CD4-positive, alpha-beta T cell treated with Interferon gamma for 1 hour (primary cell): ENCODE measurements at places on chromosomes 2 and 18.

GRCh38 chr18:31721601-31722000, 37.2 kb upstream of the B4GALT6 start:
- no peak for DNase-seq

- peak; percentile 40 for DNase-seq
Measured at GRCh38 chr2:191030521-191031154, 16.7 kb upstream of the STAT1 start.

DNA sequence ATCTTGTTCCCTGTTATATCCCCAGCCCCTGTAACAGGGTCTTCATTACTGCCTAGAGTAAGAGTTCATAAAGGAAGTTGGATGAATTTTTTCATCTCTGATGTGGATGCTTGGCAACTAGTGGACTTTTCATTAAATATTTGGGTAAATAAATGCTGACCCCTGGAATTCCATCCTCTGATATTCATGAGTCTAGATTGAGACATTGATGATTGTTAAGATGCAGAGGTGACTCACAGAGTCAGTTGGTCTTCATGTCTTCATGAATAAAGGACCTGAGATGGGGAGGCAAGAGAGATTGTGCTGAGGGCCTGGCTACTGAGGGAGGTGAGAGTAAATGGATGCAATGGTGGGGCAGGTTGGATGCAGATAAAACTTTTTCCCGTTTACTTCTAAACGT, 132.7 kb upstream of the NT5C1B start:
- DNase-seq: no peak

DNA sequence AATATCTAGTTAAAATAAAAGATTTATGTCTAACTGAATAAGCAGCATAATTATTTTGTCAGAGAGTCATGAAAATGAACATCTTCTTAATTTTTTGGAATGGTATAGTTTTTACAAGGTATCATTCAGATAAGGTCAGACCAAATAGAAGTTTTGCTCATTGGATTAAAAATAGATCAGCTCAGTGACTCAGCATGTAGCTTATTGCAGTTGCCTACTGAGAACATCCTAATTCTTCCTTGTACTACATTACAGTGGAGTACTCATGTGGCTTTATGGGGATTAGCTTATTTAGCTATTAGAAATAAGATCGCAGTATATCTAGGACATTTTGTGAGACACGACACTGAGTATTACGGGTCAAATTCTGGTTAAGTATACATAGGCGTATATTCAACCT, 38.2 kb upstream of the PPM1B start:
- DNase-seq: no peak

DNA sequence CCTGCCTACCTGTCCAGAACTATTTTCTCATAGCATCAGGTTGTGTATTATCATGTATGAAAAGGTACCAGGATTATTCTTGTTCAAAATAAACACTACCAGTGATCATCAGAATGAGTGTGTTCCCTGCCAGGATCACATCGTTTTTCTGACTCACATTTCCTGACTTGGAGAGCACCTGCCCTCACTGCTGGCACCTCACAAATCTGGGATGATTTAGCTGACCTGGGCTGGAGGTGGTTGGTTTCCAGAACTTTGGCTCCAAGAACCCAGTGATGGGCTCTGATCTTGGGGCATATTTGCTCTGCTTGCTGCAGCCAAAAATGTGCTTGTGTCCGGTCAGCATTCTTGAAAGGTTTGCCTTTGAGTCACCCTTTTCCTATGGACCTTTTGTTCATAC, 836.3 kb upstream of the ACVR2A start:
- no peak for DNase-seq

- DNase-seq: no peak
Measured at GRCh38 chr2:235007664-235008457, 56.0 kb downstream of the SH3BP4 start.

- DNase-seq: no peak
Measured at GRCh38 chr2:70630761-70631160, 77.1 kb upstream of the TGFA start.

- no peak for DNase-seq
Measured at GRCh38 chr18:3547891-3548615, 98.1 kb downstream of the TGIF1 start.

DNA sequence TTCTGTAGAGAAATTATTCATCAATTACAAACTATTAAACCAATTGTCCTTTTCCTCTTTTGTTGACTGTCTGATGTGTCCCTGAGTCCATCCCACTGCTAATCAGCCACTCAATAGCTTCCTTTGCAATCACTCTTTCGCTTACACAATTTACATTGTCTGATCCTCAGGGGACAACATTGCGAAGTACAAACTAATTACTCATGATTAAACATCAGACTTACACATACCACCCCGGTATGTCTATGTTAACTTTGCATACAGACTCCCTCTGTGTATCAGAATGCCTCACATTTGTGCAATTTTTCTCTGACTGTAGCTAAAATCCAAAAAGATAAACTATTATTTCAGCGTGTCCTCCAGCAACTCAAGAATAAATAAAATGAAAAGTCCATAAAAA, 264.4 kb upstream of the REV1 start:
- no peak for DNase-seq

DNA sequence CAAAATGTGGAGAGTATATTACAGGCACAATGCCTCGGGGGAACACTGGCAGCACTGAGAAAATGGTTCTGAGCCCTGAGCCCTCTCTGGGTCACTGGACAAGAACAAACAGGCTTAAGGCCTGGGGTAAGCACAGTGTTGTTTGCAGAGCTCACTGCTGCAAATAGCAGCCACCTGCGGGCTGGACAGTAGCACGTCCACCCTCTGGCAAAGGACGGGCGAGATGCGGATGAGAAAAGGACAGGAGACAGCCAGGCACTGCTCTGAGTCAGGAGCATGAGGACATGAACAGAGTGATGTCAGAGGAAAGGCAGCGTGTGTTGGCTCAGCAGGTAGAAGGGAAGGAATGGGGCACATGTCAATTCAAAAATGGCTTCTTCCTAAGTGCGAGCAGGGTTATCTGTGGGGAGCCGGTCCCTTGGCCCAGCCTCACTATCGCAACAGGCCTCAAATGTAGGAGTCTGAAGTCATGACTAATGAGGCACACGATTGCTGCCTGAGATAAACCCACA, 25.9 kb upstream of the NEB start:
- no peak for DNase-seq

DNA sequence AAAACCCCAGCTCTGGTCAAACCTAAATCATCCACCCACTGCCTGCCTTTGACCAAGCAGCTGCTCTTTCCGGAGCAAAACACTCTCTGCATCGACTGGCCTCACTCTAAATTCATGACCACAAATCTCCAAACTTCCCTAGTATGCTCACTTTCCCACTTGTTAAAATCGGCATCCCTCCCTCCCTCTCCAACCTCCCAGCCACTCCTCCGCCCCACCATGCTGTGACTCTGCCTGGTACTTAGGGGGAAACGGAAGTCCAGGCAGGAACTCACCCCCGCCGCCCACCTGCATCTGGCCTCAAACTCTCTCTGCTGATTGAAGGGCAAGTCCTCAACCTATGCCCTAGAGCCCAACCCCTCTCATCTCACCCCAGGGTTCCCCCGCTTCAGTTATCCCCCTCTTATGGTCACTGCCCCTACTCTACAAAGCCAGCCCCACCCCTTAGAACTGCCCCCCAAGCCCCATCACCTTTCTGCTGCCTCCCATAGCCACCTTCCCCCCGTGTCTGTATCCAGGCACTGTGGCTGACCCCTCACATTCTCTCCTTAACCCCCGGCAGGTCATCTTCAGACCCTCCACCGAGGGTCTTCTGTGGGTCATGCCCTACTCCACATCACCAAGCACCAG, 3.8 kb upstream of the ADRA2B start:
- DNase-seq: peak; percentile 2

GRCh38 chr2:231968820-231969219, 7.3 kb downstream of the DIS3L2 start:
- no peak for DNase-seq

DNA sequence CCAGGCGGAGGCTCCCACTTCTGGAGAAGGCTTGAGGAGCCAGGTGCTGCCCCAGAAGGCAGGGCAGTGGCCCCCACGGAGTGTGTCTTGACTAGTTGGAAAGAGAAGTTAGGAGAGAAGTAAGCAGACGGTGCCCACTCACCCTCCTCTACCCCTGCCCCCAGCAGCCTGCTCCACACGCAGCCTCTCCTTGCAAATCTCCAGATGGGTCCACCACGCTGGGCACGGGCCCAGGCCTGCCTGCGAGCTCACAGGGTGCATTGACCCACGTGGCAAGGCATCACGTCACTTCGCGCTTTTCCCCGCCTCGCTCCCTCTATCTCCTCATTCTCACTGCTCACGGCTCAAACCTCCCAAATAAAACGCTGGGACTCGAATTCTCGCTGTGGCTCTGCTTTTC, 71.8 kb upstream of the RAB12 start:
- DNase-seq: no peak

GRCh38 chr18:63823516-63824219, 48.5 kb downstream of the SERPINB7 start:
- peak; percentile 8 for DNase-seq

DNA sequence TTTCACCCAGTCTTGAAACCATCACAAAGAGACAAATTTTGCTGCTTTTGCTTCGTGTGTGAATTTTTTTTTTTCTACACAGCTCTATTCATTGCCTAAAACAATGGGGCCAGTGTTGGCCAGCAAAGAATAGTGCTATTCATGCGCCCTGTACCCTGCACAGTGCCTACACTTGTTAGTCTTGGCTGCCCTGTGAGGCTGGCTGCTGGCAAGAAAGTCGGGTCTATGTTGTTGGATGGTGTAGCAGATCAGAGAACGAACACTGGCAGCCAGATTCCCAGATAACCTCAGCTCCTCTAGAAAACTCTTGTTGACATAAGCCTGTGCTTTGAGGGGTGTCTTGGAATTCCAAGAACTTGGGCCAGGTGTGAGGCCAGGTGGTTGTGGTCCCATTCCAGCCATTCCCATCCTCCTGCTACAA, 455.7 kb upstream of the TCF4 start:
- no peak for DNase-seq

DNA sequence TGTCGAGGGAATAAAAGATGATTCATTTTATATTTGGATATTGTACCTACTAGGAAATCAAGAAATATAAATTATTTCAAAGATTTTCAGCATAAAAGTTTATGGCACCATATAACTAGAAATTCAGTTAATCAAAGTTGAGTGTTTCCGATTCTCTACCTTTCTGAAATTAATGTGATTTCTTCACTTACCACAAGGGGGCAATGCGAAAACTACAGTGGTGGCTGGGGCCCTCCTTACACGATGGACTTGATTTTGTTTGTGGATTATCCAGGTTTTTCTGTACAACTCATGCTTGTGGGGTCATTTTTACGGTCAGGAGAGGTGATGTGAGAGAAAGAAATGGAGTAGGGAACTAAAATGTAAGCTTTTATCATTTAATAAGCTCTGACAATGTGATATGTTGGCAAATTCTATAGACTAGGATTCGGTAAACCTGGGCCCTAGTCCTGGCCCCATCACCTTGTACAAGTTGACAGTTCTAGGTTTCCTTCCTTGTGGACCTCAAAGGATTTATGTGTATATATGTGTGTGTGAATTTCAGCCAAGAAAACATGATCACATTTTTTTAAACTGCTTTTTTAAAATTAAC, 47.6 kb downstream of the G6PC2 start:
- DNase-seq: no peak

- DNase-seq: no peak
Measured at GRCh38 chr2:54723996-54724559, 616 bp downstream of the EML6 start.

GRCh38 chr2:237171881-237172280, 86.2 kb downstream of the COPS8 start:
- no peak for DNase-seq

- no peak for DNase-seq
Measured at GRCh38 chr2:9946076-9946475, 5.4 kb upstream of the GRHL1 start.

GRCh38 chr2:40204268-40204667, 247.6 kb downstream of the SLC8A1 start:
- DNase-seq: no peak

GRCh38 chr2:231807020-231807419, 20.8 kb downstream of the COPS7B start:
- DNase-seq: no peak

- no peak for DNase-seq
Measured at GRCh38 chr2:216645636-216645950, 12.4 kb downstream of the IGFBP2 start.

DNA sequence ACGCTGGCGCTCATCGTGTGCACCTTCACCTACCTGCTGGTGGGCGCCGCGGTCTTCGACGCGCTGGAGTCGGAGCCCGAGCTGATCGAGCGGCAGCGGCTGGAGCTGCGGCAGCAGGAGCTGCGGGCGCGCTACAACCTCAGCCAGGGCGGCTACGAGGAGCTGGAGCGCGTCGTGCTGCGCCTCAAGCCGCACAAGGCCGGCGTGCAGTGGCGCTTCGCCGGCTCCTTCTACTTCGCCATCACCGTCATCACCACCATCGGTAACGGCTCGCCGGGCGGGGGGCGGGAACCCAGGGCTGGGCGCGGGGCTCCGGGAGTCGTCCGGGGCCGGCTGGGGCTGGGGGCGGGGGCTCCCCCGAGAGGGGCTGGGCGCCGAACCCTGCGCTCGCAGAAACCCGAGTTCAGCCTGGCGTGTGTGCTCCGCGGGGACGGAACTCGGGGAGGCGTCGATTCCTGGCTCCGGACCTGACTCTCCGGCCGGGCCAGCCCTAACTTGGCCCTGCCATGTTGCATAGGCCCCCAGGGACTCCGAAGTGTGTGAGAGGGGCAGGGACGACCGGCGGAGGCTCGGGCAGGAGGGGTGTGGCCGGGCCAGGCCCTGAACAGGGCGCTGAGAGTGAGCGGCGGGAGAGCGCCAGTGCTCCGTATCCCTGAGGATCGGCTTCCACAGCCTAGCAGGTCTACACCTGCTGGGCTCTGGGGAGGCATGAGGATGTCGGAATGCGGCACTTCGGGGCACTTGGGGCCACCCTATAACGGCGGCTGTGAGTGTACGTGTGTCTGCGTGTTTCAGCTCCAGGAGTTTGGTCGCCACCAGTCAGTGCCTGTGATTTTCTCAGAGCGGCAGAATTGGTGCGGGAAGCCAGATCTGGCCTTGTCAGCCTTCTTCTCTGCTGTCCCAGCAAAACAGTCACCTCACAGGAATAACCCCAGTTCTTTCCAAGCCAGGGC, 651 bp downstream of the KCNK3 start:
- DNase-seq: no peak

GRCh38 chr2:47656715-47657600, 126.0 kb upstream of the MSH6 start:
- DNase-seq: no peak

- DNase-seq: no peak
Measured at GRCh38 chr18:23570912-23571504, 15.3 kb downstream of the NPC1 start.

DNA sequence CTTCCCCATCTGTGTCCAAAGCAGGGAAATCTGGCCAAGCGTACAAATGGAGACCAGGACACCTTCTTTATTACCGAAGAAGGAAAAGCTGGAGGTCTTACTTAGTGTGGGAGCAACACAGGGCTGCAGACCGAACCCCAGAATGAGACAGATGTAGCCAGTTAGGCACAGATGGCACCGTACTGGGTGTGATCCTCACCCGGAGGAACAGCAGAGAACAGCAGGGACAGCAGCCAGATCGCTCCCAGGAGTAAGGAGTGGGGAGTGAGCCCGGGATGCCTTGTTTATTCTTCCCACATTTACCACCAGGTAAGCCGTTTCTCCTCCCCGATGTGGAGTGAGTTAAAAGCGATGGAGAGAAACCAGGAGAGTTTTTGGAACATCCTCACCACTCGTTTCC, 150.7 kb upstream of the SPRED2 start:
- no peak for DNase-seq

GRCh38 chr2:4668381-4668780, 965.0 kb downstream of the DCDC2C start:
- DNase-seq: no peak

GRCh38 chr2:3466966-3467365, 52.4 kb downstream of the ADI1 start:
- DNase-seq: no peak
